Memory B cell (primary cell): ENCODE measurements at places on chromosomes 13 and 19.

GRCh38 chr13:43835701-43836100, 43.8 kb downstream of the CCDC122 start:
- no peak for DNase-seq

- no peak for DNase-seq
Observed at GRCh38 chr13:96002322-96003131, 50.7 kb downstream of the UGGT2 start.

GRCh38 chr19:30376272-30376671, 4.1 kb downstream of the ZNF536 start:
- no peak for DNase-seq

DNA sequence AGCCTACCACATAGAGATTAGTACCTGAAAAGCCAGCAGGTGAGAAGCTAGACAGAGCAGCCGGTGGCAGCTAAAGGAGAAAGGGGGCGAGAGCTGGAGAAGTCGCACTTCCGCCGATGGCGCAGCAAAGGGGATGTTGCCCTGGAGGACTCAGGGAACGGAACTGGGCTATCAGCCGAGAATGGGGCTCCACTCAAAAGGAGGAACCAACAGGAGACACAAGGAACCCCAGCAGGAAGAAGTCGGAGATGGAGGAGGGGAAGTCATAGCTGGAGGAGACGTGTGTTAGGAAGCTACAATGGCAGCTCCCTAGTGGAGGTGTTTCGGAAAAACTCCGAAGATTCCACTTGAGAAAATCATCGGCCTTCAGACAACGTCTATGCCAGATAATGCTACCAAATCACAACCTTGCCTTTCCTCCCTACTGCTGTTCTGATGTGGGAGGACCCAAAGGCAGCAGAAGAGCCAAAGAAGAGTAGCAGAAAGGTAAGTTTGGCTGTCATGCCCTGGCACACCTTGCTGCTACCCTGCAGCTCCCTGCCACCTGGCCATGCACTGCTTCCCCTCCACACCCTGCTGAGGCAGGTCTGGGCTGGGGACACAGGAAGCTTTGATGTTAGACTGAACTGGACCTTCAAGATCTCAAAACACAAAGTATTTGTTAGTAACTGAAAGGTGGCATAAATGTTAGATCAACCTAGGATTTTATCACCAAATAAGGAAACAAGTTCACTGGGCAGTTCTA, 127.9 kb downstream of the DLEU7 start:
- DNase-seq, result no peak

GRCh38 chr19:7852851-7853769, 21.1 kb downstream of the PRR36 start:
- peak; percentile 71 for DNase-seq

DNA sequence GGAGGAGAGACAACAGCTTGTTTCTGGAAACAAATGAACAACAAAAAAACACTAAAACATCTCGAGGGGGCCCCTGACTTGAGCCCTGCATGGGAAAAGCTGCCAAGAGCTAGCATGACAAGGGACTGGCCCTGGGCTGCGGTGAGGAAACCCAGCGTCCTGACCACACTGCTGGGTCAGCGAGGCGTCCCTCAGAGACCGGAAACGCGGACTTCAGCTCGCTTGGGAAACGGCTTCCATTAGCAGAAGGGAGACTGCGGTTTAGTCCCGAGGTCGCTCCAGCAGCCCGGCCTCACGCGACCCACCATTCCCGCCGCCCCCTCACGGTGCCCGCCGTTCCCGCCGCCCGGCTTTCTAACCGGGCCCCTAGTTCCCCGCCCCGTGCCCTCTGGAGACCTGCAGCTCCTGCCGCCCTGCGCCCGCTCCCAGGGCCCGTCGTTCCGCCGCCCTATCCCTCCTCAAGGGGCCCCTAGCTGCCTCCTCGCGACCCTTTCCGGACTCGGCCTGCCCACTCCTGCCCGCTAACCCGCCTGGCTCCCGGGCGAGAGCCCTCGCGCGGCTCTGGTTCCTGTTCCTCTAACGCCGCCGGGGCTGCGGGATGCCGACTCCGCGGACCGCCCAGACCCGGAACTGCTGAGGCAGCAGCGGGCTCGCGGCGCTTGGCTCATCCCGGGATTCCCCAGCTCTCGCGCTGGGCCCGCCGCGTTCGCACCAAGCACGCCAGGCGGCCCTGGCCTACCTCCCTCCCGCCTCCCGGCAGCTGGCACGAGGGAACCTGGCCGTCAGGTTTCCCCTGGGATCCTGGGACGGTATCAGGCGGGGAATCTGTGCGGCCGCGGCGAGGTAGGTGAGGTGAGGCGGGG, at the start of gene CCDC122:
Gene CCDC122, minus strand, starts transcription at position 849 of the 863 bp plus-strand sequence. CDS start 10,364 bp downstream, outside the sequence.
- DNase-seq, result peak; percentile 73

DNA sequence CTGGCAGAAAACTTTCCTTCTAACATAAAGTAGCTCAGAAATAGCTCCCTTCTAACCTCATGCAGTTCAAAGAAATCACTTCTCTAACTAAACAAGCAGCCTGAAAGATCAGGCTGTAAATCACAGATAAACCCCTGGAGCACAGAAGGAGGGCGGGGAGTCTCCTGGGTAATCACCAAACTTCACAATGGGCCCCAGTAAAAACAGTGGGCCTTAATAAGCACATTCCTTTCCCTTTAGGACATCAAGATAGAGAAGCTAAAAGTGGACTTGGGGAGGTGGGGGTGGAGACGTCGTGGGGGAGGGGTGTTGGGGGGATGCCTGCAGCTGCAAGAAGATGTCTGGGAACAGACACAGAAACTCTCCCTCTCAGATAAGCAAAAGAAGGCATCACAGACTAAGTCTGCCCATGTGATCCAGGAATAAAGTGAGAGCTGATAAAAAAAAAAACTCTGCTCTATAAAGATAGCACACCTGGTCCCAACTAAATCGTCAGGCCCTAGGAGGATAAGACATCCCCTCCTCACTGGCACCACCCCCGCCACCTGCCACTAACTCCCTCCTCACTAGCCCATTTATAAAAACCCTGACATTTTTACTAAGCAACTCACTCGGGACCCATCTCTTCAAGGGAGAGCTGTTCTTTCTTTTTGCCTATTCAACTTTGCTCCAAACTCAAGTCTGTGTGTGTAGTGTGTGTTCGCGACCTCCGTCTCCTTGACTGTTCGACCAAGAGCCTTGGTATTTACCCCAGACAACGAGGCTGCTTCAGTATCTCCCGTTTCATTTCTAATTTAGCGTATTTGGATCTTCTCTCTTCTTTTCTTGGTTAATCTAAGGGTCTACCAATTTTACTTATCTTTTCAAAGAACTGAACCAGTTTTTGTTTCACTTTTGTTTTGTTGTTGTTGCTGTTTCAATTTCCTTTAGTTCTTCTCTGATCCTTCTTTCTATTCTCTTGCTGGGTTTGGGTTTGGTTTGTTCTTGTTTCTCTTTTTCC, 31.7 kb downstream of the DNAJC15 start:
- no peak for DNase-seq

GRCh38 chr13:42762917-42763316, 18.5 kb upstream of the FAM216B start:
- no peak for DNase-seq

GRCh38 chr19:27746691-27747380, 1466.1 kb downstream of the UQCRFS1 start:
- no peak for DNase-seq

- DNase-seq, result no peak
Observed at GRCh38 chr19:33781996-33782395, 14.7 kb upstream of the KCTD15 start.

GRCh38 chr19:50025794-50026549, at the start of gene ZNF473:
TSS of gene ZNF473 (plus strand) at chr19:50026005. CDS start at chr19:50031083, 5,078 bp downstream.
- DNase-seq, result peak; percentile 93

GRCh38 chr19:2274931-2275535, 6.9 kb downstream of the PEAK3 start:
- DNase-seq, result no peak

- no peak for DNase-seq
Observed at GRCh38 chr13:26705536-26705935, 55.0 kb downstream of the GPR12 start.

GRCh38 chr13:36979361-36980050, 19.6 kb downstream of the ALG5 start:
- DNase-seq, result no peak

DNA sequence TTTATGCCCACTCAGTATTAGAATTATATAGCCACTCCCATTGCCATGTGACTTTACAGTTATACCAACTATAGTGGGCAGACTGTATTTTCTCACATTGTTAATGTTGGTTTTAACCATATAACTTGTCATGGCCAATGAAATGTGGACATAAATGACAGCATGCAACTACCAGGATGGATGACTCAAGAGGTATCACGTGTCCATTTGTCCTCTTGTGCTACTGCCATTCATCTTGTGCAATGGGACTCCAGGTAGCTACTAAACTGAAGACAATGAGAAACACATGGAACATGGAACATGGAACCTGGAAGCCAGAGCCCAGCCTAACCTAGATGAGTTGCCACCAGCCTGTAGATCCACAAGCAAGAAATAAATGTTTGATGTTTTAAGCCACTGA, 242.7 kb upstream of the IPO5 start:
- no peak for DNase-seq

- no peak for DNase-seq
Observed at GRCh38 chr19:9456018-9456689, 20.8 kb upstream of the ZNF266 start.

DNA sequence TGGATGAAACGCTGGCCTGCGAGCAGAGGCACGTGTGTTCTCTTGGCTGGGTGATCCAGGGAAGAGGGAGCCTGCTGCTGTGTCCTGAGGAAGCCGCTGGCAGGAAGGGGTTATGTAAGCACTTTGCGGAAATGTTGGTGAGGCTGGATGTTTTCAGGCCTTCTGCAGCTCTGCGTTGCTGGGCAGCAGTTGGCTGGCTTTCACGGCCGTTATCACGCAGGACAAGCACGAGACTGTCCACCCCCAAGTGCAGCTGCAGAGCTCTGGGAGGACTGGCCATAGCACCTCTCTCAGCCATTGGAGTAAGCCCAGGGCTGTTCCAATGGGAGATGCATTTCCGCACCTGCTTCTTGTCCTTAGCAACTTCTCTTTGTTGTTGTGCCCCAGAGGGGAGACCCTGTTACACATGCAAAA, 146.9 kb upstream of the SOX21 start:
- no peak for DNase-seq

DNA sequence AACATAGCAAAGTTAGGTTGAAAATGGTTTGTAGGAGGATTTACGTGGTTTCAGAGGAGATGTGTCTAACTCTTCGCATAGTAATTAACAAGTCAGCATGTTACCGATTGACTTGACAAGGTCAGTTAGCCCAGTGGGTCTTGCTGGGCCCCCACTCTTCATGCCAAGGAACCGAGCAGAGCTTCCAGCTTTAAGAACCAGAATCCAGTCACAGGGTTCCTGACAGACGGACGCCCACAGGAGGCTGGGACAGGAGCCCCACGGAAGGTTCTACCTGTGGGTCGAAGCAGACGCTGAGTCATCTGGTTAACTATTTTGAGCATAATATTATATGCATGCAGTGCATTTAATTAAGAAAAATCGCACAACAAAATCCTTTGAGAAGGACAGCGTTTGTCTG, 3.5 kb downstream of the TMEM255B start:
- DNase-seq, result no peak

DNA sequence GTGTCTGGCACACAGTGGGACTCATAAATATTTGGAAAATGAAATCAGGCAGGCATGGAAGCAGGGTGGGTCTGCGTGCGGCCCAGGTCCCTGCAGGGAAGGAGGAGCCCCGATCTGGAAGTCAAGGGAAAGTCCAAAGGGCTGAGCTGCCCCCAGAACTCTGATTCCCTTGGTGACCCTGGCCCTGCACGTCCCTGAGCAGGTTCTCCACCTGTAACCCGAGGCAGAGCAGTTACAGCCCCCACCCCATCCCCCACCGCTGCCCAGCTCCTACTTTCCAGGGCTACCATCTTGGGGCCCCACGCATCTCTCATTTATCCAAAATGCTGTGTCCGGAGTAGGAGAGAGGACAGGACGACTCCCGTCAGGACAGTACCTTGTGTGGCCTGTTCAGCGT, 2.1 kb downstream of the PLEKHF1 start:
- DNase-seq, result no peak

GRCh38 chr13:20340136-20340758, 108.1 kb upstream of the GJB6 start:
- DNase-seq, result no peak

DNA sequence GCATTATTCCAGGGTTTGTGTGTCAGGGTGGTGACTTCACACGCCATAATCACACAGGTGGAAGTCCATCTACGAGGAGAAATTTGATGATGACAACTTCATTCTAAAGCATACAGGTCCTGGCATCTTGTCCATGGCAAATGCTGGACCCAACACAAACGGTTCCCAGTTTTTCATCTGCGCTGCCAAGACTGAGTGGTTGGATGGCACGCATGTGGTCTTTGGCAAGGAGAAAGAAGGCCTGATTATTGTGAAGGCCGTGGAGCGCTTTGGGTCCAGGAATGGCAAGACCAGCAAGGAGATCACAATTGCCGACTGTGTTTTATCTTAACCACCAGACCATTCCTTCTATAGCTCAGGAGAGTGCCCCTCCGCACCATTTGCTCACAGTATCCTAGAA, 18.2 kb upstream of the SLC25A30 start:
- no peak for DNase-seq

- no peak for DNase-seq
Observed at GRCh38 chr13:45108716-45109101, 11.6 kb upstream of the GTF2F2 start.

- DNase-seq, result no peak
Observed at GRCh38 chr19:58544591-58545285, 874 bp downstream of the TRIM28 start.

- no peak for DNase-seq
Observed at GRCh38 chr13:44040818-44041100, 161.1 kb downstream of the LACC1 start.

DNA sequence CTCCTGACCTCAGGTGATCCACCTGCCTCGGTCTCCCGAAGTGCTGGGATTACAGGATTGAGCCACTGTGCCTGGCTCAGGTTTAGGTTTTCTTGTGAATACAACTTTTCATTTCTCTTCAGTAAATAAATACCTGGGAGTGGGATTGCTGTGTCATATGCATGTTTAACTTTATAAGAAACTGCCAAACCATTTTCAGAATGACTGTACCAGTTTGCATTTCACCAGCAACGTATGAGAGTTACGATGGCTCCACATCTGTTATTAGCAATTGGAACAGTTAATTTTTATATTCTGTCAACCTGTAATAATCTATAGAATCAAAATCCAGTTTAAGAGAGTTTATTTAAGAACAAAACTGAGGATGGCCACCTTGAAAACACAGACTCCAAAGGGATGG, 52.2 kb downstream of the TEX26 start:
- no peak for DNase-seq

DNA sequence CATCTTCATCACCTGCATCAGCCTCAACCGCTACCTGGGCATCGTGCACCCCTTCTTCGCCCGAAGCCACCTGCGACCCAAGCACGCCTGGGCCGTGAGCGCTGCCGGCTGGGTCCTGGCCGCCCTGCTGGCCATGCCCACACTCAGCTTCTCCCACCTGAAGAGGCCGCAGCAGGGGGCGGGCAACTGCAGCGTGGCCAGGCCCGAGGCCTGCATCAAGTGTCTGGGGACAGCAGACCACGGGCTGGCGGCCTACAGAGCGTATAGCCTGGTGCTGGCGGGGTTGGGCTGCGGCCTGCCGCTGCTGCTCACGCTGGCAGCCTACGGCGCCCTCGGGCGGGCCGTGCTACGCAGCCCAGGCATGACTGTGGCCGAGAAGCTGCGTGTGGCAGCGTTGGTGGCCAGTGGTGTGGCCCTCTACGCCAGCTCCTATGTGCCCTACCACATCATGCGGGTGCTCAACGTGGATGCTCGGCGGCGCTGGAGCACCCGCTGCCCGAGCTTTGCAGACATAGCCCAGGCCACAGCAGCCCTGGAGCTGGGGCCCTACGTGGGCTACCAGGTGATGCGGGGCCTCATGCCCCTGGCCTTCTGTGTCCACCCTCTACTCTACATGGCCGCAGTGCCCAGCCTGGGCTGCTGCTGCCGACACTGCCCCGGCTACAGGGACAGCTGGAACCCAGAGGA, 2.6 kb downstream of the P2RY11 start:
- DNase-seq, result no peak
